ENCODE measurements at places on chromosomes 12 and 14.

DNA sequence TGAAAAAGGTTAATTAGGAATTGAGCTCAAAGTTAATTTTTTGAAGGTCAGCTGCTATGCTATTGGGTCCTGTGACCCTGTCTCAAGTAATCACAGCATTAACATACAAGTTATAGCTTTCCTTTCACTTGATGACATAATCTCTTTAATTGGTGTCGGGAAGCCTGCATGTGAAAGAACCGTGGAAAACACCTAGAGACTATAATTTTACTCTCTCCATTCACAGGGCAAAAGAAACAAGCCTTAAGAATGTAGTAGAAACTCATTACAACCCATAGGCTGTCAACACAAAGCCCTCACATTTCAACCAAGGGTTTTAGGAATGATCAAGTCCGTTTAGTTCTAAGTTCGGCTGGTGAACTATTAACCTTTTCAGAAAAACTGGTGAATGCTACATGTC is 104.4 kb downstream of the PPM1A start:
- no peak for DNase-seq

DNA sequence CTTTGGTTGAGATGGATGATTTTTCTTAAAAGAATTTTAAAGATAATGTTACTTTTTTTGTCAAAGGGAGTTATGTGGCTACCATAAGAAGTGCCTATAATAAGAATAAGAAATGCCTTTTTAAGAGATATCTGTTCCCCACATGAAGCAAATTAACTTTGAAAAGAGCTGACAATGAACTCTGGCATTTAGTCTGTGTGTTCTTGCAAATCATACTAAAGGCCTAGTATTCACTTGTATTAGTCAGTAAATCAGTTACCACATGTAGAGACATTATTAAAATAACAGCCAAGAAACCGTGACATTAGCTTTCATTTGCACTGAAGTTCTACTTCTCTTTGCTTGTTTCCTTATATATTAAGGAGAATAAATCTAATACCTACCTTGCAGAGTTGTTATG is 296.3 kb downstream of the CCDC91 start:
- DNase-seq = no peak

DNA sequence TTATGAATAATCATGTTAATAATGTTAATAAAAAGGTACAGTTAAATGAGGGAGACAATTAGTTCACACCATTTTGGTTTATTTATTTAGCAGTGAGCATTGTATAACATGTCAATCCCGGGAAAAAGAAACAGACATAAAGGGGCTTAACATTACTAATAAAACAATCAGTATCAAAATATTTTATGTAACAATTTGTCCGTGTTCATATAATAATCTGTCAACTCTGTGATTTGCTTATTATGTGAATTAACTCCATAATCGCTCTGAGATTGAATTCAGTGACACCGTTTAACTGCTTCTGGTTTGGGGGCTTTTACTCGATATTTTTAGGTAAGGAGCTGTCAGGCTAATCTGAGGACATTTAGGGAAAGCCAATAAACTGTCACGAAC is 95.8 kb upstream of the HMGA2 start:
- no peak for DNase-seq

GRCh38 chr14:89674936-89675335 is 257.9 kb upstream of the FOXN3 start:
- DNase-seq = no peak

DNA sequence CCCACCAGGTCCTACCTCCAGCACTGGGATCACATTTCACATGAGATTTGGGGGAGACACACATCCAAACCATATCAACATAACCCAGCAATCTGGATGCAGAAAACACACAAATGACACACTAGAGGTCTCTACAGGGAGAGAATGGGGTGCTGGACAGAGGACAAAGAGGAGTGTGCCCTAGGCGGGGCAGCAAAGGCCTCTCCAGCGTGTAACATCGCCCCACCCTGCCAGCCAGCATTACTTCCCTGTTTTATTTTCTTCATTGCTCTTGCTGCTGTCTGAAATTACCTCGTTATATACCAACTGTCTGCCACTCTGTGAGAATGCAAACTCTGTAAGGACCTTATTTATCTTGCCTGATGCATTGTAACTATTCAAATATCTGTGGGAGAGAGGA is 61.1 kb downstream of the RIMBP2 start:
- no peak for DNase-seq

DNA sequence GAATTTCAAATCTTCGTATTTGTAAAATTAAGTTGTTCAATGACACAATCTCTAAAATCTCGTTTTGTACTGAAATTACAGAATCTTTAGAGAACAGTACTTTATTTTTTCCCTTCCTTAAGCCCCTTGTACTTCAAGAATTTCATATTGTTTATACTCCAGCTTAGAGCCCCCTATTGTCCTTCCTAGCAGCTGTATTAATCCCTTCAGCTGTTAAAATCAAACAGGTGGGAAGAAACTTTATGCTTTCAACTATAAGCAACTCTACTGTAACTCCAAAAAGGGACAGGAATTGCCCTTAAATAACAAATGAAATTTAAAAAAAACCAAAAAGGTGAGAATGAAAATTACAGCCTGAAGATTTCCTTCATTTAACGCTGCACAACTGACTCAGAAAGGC is 1.7 kb downstream of the NACA start:
- DNase-seq = no peak

DNA sequence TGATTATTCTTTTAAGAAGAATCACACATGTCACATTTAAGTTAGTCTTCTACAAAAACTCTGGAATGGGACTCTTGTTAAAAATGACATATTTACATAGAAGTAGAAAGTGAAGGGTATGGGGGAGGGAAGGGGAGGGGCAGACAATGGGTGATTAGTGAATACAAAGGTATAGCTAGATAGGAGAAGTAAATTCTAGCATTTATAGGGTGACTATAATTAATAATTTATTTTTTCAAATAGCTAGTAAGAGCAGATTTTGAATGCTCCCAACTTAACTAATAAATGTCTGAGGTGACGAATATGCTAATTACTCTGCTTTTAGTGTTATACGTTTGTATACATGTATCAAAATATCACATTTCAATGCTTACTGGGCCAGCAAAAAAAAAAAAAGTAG is 59.4 kb downstream of the BLTP3B start:
- no peak for DNase-seq

DNA sequence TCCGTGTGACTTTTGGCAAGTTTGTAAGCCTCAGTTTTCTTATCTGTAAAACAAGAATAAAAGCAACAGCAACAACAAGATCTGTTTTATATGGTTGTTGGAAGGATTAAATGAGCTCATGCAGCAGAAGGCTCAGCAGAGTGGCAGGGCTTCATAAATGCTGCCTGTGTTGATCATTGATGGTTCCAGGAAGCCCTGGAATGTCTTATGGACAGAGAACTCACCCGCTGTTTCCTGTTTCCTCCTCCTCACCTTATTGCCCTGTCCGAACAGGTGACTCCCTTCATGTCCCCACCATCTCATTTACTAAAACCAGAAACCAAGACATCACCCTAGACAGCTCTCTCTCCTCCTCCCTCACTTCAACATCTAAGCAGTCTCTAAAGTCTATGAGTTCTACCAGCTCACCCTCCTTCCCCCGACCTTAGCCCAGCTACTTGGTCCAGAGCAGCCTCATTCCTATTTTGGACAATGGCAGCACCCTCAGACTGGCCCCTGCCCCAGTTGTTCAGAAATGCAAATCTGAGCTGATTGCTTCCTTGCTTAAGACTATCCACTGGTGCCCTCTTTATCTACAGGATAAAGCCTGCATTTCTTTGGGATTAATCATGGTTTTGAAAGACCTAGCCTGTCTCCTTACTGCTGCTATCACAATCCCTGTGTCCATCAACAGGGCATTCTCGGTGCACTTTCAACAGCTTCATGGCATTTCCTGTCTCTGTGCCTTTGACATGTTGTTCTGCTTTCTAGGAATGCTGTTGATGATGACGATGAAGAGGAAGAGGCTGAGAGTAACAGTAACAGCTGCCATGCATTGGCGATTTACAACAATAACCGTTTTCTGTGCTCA is 21.4 kb upstream of the GSG1 start:
- no peak for DNase-seq

GRCh38 chr12:85007836-85008235 is 28.2 kb downstream of the TSPAN19 start:
- DNase-seq = no peak

DNA sequence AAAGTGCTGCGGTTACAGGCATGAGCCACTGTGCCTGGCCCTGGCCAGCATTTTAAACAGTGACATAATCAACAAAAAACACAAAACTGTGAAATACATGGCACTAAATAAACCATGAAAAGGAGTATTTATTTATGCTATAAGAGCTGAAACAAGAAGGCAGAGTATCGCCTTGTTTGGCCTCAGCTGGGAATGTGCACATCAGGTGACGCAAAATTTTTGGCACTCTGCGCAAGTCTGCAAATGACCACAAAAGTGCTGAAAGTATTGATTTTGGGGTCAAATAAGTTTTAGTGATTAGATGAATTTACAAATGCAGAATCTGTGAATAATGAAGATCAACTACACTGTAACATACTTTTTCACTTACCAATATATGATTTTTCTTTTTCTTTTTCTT is 36.6 kb upstream of the NFKBIA start:
- DNase-seq = no peak

GRCh38 chr12:25322918-25323531 is 72.3 kb upstream of the KRAS start:
- DNase-seq = no peak
